ENCODE measurements at places on chromosomes 11 and 22.
A peak's percentile ranks its signal among the peaks of the same experiment; 100 is the strongest.

GRCh38 chr22:48277868-48278581 is 1515.6 kb downstream of the TBC1D22A start:
- no peak for DNase-seq

- DNase-seq, result no peak
Measured at GRCh38 chr22:49957826-49958365, 2.7 kb upstream of the PIM3 start.

DNA sequence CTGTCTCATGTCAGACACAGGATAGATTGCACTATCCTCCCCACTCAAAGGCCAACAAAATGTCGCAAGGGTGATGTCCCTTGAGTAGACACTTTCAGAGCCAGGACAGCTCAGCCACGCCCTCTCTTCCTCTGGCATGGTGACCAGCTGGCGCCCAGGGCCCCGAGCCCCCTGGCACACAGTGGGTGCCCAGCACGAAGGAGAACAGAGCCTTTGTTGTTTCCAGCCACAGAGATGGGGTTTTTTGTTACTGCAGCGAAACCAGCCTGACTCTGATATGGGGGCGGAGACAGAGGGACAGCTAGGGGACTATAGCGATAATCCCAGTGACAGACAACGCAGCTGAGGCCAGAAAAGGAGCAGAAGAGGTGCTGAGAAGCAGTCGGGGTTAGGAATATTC is 23.3 kb upstream of the CCND1 start:
- DNase-seq, result no peak

DNA sequence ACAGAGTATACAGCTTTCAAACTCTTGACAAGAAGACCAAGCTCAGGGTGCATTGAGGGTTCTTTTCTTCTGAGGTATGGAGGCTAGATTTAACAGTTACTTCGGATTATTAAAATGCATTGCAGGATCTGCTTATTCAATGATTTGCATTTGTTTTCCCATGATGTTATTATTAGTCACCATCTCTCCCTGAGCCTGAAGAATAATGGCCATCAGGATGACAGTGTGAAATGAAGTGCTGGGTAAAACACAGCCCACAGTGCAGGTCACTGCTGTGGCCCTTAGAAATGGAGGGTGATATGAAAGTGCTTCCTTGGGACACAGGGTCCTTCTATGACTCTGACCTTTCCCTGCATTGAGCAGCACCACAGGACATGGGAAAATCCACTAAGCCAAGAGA is 40.0 kb downstream of the TECTA start:
- DNase-seq, result no peak

GRCh38 chr11:1743585-1744136 is 6.7 kb downstream of the IFITM10 start:
- DNase-seq, result no peak

- DNase-seq, result no peak
Measured at GRCh38 chr11:2802389-2803185, 83.0 kb downstream of the CDKN1C start.

DNA sequence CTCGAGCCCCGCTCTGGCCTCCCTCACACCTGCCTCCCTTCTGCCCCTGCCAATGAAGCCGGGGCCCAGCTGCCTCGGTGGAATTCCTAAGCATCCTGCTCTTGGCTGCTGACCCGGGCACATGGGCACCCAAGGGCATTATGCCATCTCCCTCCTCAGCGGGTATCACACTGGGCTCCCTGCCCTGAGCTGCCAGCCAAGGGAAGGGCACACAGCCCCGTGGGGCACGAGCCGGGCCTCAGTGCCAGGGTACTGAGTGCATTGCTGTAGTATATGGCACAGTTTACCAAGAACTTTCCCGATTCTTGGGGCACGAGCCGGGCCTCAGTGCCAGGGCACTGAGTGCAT is 43.8 kb upstream of the JAM3 start:
- DNase-seq, result no peak

- DNase-seq, result no peak
Measured at GRCh38 chr11:69563306-69563705, 77.7 kb upstream of the CCND1 start.

DNA sequence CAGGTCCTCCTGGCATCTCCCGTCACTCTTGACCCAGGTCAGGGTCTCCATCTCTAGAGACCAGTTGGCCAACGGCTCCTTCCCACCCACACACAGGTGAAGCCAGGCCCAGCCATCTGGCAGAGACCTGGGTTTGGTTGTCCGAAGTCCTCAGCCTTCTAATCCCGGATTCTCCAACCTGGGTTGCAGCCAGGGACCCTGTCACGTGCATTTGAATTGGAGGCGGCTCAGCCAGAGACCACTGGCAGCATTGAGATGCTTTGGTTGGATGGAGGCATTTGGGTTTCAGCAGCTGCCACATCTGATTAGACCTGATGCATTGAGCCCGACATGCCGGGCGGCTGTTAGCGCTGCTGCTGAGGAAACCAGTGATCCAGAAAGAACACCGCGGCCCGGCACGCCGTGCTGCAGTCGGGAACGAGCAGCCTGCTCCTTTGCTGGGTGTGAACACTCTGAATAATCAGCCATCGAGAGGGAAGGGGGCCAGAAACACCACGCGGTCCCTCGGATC is 163.2 kb downstream of the BRD1 start:
- no peak for DNase-seq

- no peak for DNase-seq
Measured at GRCh38 chr11:104967534-104968354, 630 bp downstream of the CASP4 start.

GRCh38 chr11:8091721-8092120 is 10.7 kb downstream of the TUB start:
- DNase-seq, result no peak

- DNase-seq, result no peak
Measured at GRCh38 chr22:24686280-24686679, 83.3 kb downstream of the GGT1 start.

DNA sequence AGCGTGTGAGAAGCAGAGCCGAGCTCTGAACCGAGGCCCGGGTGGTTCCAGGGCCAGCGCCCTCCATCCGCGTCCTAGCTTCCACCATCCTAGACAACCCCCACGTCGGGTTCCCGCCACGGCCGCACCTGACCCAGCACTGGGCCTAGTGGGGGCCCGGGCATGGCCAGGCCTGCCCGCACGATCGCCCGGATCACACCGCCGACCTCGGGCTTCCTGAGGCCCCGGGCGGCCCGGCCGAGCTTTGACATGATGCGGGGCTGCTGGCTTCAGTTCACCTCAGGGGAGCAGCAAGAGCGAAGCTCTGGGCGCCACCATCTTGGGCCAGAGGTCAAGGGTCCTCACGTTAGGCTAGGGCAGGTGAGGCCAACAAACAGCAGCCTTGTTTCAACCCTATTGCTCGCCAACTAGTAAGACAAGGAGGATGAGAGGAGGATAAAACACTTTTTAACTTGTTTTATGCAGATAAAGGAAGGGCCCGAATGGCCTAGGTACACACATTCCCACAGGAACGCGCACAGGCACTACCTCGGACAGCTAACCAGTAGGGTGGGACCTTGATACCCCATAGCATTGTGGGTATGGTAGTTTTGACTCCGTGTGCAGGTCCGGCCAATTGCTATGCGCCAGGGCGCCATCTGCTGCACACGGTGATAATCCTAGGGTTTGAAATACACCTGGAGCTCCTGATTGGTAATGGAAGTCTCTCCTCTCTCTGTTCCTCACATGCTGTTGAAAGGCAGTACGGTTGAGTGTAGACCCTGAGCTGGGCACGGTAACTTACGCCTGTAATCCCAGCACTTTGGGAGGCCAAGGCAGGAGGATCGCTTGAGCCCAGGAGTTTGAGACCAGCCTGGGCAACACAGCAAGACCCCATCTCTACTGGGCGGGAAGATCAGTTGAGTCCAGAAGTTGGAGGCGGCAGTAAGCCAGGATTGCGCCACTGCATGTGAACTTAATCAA is at the start of gene MRPL11:
TSS of gene MRPL11 (minus strand) at position 345 of the 963 bp plus-strand sequence. CDS start at position 251, 94 bp downstream.
- DNase-seq, result peak; percentile 92

GRCh38 chr22:38220163-38220562 is 18.4 kb downstream of the MAFF start:
- DNase-seq, result no peak

- DNase-seq, result no peak
Measured at GRCh38 chr11:95149651-95150364, 60.2 kb downstream of the ENDOD1 start.

DNA sequence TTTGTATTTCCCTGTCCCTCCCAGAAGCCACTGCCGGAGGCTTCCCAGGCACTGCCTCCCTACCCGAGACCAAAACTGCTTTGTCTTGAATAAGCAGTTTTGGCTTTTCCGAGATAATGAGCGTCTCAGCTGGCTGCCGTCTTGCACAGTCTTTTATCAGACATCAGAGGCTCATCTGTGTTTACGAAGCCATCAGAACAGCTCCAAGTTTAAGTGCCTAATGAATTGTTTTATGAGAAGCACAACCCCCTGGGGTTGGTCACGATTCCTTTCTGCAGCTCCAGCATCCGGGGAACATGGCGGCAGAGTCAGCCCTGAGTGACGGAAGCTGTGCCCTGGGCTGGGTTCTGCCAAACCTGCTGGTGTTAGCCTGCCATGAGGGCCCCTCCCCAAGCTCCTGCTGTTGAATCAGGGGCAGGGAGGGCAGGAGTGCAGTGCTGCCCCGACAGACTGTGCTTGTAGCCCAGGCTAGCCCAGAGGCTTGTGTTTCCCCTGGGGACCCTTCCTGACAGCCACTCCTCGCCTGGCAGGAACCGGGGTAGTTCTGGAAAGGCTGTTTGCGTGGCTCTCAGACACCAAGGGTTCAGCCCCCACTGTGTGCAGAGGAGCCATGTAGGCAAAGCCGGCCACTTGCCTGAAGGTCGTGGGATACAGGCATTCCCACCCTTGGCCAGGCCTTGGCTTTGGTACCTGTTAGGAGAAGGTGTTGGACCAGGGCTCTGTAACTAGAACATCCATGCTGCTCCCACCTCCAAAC is 96.1 kb downstream of the MORC2 start:
- no peak for DNase-seq

DNA sequence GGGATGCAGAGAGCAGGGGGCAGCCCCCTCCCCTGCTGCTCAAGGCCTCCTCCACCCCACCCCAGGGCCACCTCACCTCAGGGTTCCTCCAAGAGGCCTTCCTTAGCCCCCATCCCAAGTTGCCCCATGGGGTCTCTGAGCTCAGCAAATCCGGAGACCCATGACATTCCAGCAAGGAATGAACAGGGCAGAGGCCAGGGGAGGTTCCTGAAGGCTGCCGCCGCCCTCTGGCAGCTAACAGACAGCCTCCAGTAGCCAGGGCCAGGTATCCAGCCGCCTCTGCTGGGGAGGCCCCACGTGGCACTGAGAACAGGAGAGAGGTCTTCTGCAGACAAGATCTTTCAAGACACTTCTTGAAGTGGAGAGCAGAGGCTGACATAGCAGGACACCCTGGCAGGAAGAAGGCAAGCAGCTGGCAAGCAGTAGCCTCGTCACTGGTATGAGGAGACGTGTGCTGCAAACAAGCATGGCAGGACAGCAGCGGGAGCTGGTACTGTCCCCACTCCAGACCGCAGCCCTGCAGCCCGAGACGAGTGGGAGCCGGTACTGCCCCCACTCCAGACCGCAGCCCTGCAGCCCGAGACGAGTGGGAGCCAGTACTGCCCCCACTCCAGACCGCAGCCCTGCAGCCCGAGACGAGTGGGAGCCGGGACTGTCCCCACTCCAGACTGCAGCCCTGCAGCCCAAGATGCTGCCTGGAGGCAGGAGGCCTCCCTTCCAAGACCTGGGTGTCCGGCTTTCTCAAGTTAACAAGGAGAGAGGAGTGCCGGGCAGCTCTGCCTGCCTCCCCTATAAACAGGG is 190.6 kb downstream of the IGLL1 start:
- no peak for DNase-seq

DNA sequence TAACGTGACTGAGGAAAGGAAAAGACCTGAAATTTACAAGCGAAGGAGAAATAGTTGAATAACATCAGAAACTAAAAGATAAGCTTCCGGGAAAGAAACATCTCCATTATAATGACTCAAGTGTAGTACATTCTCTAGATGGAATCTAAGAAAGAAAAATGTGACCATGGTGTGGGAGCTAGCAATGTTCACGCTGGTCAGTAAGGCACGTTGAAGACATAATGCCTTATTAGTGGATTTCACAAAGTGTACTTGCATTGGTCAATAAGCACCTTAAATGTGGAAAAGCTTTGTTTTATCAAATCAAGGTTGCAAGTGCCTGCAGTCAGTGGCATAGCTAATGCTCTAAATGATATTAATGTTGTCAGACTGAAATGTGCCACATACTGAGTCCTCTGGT is 2.8 kb upstream of the LARGE1 start:
- DNase-seq, result no peak

DNA sequence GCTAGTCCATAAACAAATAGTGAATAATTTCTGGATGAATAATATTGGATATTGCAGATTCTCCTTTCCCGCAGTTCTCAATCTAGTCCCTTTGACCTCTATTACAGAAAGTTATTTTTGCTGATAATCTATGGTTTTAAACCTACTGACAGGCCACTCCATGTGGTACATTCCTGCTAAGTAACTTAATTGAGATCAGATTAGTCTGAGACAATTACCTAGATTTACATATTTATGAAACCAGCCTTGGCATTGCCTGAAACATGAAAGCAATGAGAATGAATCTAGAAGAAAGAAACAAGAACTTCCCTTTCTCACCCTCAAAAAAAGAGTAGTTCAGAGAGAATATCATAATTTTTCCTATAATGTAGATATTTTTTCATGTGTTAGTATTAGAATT is 964.2 kb downstream of the JRKL start:
- no peak for DNase-seq

- DNase-seq, result no peak
Measured at GRCh38 chr22:37549704-37550059, 10.6 kb upstream of the CDC42EP1 start.

- DNase-seq, result no peak
Measured at GRCh38 chr11:19811380-19811779, 98.7 kb downstream of the NAV2 start.
